Activated CD4-positive, alpha-beta T cell treated with anti-CD3 and anti-CD28 coated beads for 4 hours (primary cell): ENCODE measurements at places on chromosomes 2 and 18.

- no peak for DNase-seq
Measured at GRCh38 chr2:159138642-159139182, 147.8 kb downstream of the WDSUB1 start.

DNA sequence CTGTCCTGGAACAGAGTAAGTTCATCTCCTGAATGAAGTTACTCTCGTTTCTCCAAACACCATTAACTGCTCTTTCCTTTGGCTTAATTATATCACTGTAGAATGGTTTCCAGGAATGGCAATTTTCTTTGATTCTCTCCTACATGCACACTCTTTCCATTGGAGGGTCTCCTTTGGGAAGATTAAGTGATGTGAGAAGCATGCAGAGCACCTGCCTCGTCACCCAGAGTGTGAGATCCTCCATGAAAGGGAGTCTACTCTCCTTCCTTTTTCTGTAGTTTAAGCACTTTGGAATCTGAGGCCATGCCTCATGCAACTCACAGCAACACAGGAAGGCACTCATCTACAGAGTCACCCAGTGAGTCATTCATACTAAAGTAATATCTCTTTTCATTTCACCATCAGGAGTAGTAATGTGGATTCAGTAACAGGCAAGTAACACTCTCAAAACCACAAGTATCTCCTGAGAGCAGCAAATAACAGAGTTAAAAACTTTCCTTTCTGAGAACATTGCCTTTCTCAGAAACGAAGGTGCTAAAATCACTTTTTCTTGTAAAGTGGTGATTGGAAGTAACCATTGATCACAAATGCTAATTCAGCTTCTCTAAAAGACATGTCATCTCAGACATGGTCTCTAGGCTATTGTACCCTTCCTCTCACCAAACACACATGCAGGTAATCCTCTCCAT is 52.8 kb upstream of the IL1RL1 start:
- peak; percentile 34 for DNase-seq

- DNase-seq, result no peak
Measured at GRCh38 chr2:84450288-84451227, 8.5 kb downstream of the SUCLG1 start.

- no peak for DNase-seq
Measured at GRCh38 chr2:102010902-102011301, 19.1 kb downstream of the IL1R2 start.
